ENCODE measurements at places on chromosomes 6 and 20.

DNA sequence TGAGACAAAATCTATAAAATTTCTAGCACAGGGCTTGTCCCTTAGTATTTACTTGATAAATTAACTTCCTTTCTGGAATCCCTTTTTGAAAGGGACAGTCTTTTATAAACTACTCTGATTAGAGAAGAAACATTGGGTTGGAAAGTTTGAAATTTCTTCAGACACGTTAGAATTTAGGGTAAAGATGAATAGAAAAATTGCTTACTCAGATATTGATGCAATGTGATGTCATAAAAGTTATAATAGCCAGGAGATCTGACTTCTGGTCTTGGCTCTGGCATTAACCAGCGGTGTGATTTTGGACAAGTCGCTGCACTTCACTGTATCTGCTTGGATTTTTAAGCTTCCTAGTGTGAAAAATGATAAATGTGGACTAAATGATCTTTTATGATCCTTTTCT, 9.7 kb upstream of the TNFRSF21 start:
- DNase-seq, result no peak

- no peak for DNase-seq
Observed at GRCh38 chr6:13146442-13146841, 181.9 kb downstream of the TBC1D7 start.

GRCh38 chr6:45997875-45998506, 17.7 kb downstream of the CLIC5 start:
- no peak for DNase-seq

DNA sequence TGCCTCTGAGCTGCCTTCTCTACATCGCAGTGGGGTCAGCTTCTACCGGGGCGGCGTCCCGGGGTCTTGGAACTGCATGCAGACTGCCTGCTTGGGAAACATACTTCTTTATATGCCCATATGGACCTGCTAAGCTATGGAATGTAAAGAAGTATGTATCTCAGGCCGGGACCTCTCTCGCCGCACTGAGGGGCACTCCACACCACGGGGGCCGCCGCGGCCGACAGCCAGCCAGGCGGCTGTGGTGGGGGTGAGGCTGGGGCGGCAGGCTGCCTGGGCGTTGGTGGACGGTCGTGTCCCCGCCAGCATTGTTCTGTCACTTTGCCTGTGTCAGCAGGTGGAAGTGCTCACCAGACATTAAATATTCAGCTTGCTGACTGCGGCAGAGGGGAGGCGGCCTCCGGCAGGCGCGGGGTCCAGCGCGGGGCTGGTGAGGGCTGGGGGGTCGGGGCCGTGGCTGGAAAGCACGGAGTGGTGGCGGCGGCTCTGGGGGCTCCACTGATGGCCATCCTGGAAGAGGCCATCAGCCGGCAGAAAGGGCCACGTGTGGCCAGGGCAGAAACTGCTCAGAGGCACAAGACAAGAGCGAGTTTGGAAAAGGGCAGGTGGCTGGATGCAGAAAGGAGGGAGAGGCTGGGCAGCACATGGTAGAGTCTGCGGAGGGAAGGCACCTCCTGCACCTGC, 78.6 kb upstream of the GATA5 start:
- DNase-seq, result no peak
